Myometrial cell (primary cell): ENCODE measurements at places on chromosomes 6 and 20. TPM values are rescaled to one million over a fixed set of nuclear protein-coding genes. Genes with fewer than 3 reads are reported as not detected.

Gene TBP
- 16.8 and 17.3 TPM in 2 replicates for total RNA-seq

Gene PHF20
- 21.0 and 21.3 TPM in 2 replicates for total RNA-seq

Gene PLTP
- 36.3 and 43.6 TPM in 2 replicates for total RNA-seq

Gene STX7
- total RNA-seq: 16.4 and 21.1 TPM in 2 replicates

Gene BMP7
- not detected in 2 replicates for total RNA-seq

Gene GRM1
- total RNA-seq: not detected in 2 replicates

Gene GPR6
- not detected in 2 replicates for total RNA-seq

Gene WFDC10B
- total RNA-seq: not detected in 2 replicates

Gene FILIP1
- total RNA-seq: not detected in 2 replicates

Gene TPD52L1
- 0.29 and 0.71 TPM in 2 replicates for total RNA-seq

Gene GJA10
- not detected in 2 replicates for total RNA-seq

Gene TFAP2D
- not detected in 2 replicates for total RNA-seq

Gene SLC22A7
- total RNA-seq: not detected in 2 replicates

Gene EYS
- under 0.01 and 0.29 TPM in 2 replicates for total RNA-seq

Gene IL17A
- not detected in 2 replicates for total RNA-seq

Gene PRPH2
- 2.0 and 2.7 TPM in 2 replicates for total RNA-seq

Gene SLC2A10
- total RNA-seq: 35.5 and 41.8 TPM in 2 replicates

Gene SOX18
- total RNA-seq: 0.29 TPM in 1 of 2 replicates, not detected in the other

Gene SYNDIG1
- total RNA-seq: not detected in 2 replicates

Gene MOCS3
- 4.6 and 6.7 TPM in 2 replicates for total RNA-seq
